ENCODE measurements at places on chromosomes 3 and 15.

DNA sequence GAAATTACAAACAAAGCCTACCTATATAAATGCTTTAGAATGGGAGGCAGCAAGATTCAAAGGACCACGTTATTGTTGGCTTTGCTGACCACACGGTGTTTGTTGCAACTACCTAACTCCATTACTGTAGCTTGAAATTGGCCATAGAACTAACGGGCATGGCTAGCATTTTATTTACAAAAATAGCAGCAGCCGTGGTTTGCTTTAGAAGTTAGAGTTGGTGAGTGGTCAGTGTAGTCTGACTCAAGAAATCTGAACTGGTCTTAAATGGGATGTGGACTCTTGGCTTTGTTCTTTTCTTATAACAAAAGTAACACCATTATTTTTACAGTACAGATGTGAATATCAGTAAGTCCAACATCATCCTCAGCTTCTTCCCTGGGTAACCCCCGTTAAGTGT, 10.6 kb downstream of the ATP1B3 start:
- DNase-seq, result no peak

GRCh38 chr3:94548581-94549316, 485.9 kb downstream of the NSUN3 start:
- DNase-seq, result no peak

GRCh38 chr15:23877502-23878412, 190.7 kb upstream of the NDN start:
- DNase-seq, result peak; percentile 7

GRCh38 chr3:96027718-96028117, 786.7 kb upstream of the EPHA6 start:
- no peak for DNase-seq

DNA sequence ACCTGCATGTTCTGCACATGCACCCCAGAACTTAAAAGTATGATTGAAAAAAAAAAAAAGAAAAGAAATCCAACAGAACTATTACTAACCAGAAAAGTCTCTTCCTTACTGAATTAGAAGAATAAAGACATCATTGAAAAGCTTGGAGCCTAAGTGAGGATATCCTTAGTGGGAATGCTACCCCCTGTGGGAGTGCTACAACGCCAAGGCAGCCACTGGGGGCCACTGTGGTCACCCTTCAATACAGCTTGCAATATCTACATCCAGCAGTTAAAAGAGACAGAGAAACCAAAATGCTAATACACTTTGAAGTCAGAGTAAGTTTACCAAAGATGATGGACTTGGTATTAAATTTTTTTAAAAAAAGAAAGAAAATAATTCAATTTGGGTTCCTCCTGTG, 292.0 kb downstream of the PLCL2 start:
- DNase-seq, result no peak

Data from hippocampal formation (tissue), 2 donors.